ENCODE measurements at places on chromosomes 5 and 9.

DNA sequence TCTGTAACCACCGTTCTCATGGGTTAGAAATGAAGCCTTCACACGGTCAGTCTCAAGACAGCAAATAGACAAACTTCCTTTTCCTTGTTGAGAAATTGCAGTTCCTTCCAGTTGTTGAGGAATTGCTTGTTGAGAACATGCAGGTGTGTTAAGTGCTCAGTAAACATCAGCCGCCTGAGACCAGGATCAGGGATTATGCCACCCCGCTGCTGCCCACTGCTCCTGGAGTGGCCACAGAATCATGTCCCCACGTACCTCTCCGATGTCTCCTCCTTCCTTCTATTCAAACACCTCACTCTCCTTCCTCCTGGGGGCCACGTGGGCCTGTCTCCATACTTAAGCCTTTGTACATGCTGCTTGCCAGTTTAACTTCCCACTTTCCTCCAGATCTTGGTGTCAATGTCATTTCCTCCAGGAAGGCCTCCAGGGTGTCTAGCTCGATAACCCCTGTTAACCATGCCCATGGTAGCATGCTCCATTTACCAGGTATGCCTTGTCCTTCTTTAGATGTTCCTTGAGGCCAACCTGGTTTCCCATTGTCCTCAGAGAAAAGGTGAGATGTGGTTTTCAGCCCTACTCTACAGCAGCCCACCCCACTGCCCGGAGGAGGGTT is 33.8 kb upstream of the RPL26L1 start:
- peak; percentile 75 for DNase-seq

DNA sequence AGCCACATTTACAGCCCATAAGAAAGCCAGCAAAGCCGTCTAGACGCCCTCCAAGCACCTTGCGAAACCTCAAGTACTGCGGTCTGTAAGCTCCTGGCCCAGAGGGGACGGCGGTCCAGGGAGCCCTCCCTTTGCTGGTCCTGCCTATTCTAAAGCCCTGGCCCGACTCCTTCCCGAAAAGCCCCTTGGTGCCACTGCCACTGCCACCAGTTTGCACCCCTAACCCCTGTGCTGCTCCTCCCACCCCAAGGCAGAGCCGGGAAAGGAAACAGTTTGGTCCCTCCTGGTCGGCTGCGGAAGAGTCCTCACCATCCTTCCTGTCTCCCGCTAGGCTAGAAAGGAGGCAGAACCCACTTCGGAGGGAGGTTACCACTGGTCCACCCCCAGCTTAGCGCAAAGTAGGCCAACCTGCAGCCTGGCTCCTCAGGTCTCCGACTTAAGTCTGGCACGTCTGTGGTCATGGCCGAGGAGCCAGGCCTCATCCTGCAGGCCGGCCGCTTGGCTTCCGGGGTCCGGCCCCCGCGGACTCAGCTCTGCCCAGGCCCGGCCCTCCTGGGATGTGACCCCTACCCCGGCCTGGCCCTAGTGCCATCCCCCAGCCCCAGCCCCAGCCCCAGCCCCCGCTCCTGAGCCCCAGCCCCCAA is 916 bp downstream of the TOR1A start:
- DNase-seq = peak; percentile 38

DNA sequence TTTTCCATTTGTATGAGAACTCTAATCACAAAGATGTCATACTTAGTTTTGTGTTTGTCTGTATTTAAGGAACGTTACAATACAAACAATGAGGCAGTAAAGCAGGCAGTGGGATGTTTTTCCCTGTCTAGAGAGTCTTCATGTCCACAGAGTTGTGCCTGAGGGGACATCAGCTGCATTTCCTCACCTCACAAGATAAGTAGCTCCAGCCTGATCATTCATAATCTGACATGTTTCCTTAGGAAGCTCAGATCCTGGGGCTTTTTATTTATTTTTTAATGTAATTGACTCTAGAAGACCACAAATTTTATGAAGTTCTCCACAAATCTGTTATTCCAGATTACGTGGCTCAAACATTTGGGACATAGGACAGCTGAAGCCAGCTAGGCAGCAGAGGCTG is 78.5 kb downstream of the SPTLC1 start:
- no peak for DNase-seq

DNA sequence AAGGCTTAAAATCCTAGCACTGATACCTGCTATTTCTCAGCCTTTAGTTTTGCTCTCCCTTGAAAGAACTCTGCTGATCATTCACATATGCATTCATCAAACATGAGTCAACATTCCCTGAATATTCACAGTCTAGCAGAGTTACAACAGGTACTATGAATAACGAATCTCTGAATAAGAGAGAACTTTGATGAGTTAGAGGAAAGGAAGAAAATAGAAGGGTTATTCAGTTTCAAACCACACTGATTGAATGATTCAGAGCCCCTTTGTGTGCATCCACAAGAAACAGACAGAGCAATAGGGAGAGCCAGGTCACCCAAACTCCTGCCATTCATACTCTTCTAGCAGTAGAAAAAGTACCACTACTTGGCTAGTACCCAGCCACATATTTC is 36.0 kb downstream of the FOXD1 start:
- no peak for DNase-seq

- no peak for DNase-seq
Observed at GRCh38 chr5:32522429-32523143, 62.8 kb upstream of the SUB1 start.

- no peak for DNase-seq
Observed at GRCh38 chr5:94903726-94904125, 285.3 kb downstream of the SLF1 start.

- DNase-seq = no peak
Observed at GRCh38 chr5:180832638-180833068, 28.4 kb downstream of the ZFP62 start.

DNA sequence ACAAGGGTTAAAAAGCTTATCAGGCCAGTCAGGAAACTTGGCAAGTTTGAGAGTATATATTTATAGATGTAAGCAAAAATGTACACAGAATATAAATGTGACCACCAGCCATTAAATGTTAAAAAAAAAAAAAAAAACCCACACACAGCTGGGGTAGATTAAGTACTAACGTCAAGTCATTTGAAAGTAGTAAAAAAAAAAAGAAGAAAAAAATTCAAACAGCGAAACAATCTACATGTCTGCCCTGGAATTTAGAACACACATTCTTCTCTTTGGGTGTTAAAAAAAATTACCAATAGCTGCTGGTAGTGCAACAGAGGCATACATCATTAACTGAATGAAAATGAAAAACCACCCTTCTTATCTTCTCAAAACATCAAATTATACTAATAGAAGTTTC is 269.7 kb downstream of the MLLT3 start:
- DNase-seq = no peak

DNA sequence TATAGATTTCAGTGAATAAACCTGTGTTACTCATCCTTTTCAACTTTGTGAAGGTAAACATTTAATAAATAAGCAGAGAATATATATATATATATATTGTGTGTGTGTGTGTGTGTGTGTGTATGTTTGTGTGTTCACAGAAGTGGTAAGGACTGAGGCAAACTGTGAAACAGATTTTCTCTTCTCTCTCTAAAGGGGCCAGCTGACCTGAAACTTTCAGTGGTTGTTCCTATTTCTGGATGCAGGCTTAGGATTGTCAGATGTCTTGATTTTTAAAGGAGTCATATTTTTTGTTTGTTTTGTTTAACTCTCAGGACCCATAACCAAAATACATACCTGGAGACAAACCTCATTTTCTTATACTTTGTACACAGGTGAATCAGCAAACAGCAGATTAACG is 714.9 kb upstream of the MEF2C start:
- DNase-seq = no peak
